ENCODE measurements at places on chromosomes 1 and 21.

- DNase-seq, result no peak
Observed at GRCh38 chr1:21961337-21961736, 15.5 kb upstream of the CELA3B start.

GRCh38 chr21:45853703-45854342 is 127.7 kb upstream of the COL6A1 start:
- no peak for DNase-seq

GRCh38 chr1:69256036-69256435 is 311.7 kb upstream of the LRRC7 start:
- DNase-seq, result no peak

- DNase-seq, result no peak
Observed at GRCh38 chr1:179303200-179303785, 9.7 kb downstream of the SOAT1 start.

- no peak for DNase-seq
Observed at GRCh38 chr1:94434365-94435045, 16.3 kb downstream of the ABCD3 start.

- DNase-seq, result no peak
Observed at GRCh38 chr1:8266436-8267165, 51.3 kb upstream of the SLC45A1 start.

DNA sequence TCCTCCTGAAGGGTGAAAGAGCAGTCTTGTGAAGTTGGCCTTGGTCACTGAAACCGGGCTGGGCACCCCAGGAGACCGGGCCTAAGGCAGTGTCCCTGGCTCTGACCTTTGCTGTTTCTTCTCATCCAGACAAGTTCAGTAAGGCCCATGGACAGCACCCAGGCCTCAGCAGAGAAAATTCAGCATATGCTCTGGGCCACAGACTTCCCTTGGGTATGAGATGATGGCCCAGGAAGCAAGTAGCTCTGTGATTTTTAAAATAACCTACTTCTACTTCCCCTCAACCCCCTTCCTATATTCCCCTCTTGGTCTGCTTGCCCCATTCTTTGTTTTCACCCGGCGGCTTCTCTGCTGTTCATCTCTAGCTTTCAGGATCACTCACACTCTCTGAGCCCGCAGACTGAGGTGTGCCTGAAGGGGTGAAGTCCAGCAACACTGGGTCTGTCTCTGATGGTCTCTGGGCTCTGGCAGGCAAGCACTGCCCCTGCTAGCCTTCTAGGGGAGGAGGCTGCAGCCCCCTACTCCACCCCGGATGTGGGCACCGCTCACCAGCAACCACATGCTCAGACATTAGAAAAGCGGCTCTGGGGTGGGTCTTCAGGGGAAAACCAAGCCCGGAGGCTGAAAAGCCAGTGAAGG is 2.9 kb upstream of the GPR25 start:
- DNase-seq, result no peak
